Stimulated activated CD8-positive, alpha-beta memory T cell treated with anti-CD3 and anti-CD28 coated beads, Interleukin-4, amount 100 ng/mL, for 4 hours (primary cell): ENCODE measurements at places on chromosomes 3 and 15.

GRCh38 chr15:66834881-66835878 lies 133.1 kb downstream of the SMAD6 start:
- DNase-seq: no peak

- DNase-seq: no peak
Observed at GRCh38 chr3:122325769-122326168, 721 bp downstream of the CSTA start.

DNA sequence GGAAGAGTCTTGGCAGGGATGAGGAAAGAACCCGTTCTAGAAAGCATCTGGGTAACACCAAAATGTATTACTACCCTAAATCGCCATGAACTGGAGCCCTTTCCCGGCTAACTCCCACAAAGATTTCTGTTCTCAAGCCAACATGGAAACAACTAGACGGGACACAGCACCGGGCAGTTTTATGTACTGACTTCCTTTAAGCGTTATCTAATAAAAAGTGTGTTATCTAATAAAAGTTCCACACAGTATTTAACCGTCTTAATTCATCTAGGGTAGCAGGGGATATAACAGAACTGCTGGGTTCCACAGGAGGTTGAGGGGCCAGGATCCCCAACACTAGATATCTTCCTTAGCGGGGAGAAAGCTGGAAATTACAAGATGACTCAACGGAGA lies 347 bp upstream of the C3orf62 start:
- no peak for DNase-seq

GRCh38 chr3:40593351-40593750 lies 68.6 kb downstream of the ZNF621 start:
- no peak for DNase-seq

DNA sequence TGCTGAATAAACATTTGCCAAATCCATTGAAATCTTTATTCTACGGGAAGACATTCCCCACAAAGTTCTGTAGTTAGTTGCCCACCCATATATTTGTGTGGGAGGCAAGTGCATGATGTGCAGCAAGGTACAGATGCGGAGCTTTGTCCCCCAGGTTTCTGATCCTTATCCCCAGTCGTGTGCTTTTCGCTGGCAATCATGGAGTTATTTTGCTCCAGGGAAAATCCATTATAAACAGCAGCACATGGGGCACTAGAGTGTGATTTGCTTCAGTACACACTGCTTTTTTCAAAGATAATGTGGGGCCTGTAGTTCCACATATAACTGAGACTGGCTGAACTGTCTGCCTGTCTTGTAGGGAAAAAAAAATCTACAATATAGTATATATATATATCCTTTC lies 132.1 kb downstream of the FEZF2 start:
- DNase-seq: no peak

- DNase-seq: no peak
Observed at GRCh38 chr3:127137757-127138536, 55.0 kb upstream of the PRR23E start.

DNA sequence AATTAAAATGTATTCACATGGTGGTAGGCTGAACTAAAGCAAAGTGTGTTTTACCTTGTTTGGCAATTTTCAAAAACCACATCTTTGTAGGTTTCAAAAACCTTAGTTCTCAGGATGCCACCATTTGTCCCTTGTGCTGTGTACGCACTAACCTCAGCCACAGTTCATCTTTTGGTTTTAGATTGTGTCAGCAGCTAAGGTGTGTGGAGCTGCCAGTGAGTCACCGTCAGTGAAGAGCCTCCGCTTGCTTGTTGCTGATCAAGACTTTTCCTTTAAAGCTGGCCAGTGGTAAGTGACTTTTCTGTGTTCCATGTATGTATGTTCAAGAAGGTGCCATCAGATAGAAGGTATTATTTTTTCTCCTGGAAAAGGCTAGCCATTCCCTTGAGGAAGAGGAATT lies 21.1 kb downstream of the OXNAD1 start:
- peak; percentile 37 for DNase-seq

DNA sequence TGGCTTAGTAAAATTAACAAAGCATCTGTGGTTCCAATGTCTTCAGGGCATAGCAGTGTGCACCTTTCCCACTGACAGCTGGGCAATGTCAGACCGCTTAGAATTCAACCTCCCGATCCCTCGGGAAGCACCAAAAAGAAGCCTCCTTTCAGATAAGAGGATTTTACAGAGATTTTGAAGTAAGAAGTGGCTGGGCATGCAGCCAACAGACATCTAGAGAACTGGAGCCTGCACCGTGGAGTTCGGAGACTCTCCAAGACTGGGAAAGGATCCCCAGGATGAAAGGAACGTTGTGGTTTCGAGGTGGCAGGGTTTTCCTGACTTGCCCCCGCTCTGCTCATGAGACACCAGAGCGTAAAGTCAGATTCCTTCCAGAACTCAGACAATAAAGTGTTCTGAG lies 5.3 kb downstream of the FAM174B start:
- DNase-seq: no peak

GRCh38 chr15:85580879-85581278 lies 200.5 kb downstream of the AKAP13 start:
- no peak for DNase-seq

- DNase-seq: no peak
Observed at GRCh38 chr3:130992344-130992743, 34.3 kb downstream of the ASTE1 start.

GRCh38 chr15:23857028-23857641 lies 170.0 kb upstream of the NDN start:
- DNase-seq: no peak

GRCh38 chr15:39583596-39584265 lies 2.9 kb downstream of the THBS1 start:
- DNase-seq: no peak

- no peak for DNase-seq
Observed at GRCh38 chr3:25419251-25419650, 8.8 kb upstream of the RARB start.

DNA sequence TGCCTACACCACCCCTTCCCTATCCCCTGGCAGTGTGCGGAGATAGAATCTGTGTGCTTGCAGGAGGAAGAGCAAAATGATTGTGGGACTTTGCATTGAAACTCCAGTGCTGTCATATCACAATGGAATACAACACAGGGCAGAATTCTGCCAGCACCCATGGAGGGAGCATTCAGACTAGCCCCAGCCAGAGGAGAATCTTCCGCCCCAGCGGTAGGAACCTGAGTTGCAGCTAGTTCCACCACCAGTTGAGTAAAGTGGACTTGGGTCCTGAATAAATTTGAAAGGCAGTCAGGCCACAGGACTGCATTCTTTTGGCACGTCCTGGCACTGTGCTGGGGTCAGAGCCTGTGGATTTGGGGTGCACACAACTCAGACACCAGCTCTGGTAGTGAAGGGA lies 27.5 kb downstream of the NCBP2 start:
- DNase-seq: no peak

DNA sequence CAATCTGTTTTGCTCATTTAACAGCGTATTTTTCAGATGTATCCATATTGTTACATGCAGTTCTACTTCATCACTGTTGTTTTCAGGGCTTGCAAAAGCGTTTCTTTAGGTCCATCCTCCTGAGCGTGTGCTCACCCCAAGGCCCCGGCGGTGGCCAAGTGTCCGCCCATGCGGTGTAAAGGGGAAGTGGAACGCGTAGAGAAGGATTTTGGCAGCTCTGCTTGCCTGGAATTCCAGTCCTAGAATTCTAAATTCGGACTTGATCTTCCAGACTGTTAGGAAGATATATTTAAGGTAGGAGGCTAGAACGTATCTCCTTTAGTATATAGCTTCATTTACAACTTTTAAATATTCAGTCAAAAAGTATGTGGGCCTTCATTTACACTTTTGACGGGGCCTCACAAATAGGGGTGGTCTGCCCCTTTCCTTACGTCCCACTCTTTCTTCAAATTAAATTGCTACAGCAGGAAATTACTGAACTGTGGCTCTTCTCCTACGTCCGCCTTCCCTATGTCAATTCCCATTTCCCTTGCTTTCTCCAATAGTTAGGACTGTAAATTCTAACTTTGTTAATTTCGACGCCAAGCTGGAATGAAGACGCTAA lies 609 bp upstream of the TBC1D23 start:
- DNase-seq: no peak

- peak; percentile 15 for DNase-seq
Observed at GRCh38 chr15:44788748-44789147, 52.4 kb downstream of the TRIM69 start.

DNA sequence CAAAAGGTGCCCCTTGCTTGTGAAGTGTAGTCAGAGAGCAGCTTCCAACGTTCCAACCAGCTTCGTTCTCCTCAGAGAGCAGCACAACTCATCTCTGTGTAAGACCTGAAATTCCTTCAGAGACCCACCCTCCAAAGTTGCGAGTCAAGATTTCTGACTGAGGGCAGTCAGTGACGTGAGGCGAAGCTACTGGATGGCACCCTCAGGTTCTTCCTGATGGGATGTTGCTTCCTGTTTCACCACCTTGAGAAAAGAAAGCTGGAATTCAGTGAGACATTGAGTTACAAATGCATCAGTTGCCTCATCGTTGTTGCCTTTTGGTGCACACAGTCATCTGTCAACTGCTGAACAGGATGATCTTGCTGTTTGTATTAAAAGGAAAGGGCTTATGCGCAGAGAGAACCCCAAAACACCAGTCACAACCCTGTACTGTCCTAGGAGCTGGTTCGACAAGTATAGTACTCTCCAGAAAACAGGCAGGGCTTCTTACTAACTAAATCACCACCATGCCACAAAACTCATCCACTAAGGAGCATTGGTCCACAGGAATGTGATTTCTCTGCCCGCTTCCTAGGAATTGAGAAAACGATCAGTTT lies at the start of gene CERS3:
TSS of gene CERS3 (minus strand) at position 118 of the 596 bp plus-strand sequence. CDS start 27,101 bp downstream, outside the sequence.
- DNase-seq: no peak

GRCh38 chr3:1805331-1805730 lies 293.3 kb upstream of the CNTN4 start:
- no peak for DNase-seq

GRCh38 chr3:195162033-195162669 lies 108.8 kb downstream of the XXYLT1 start:
- no peak for DNase-seq

DNA sequence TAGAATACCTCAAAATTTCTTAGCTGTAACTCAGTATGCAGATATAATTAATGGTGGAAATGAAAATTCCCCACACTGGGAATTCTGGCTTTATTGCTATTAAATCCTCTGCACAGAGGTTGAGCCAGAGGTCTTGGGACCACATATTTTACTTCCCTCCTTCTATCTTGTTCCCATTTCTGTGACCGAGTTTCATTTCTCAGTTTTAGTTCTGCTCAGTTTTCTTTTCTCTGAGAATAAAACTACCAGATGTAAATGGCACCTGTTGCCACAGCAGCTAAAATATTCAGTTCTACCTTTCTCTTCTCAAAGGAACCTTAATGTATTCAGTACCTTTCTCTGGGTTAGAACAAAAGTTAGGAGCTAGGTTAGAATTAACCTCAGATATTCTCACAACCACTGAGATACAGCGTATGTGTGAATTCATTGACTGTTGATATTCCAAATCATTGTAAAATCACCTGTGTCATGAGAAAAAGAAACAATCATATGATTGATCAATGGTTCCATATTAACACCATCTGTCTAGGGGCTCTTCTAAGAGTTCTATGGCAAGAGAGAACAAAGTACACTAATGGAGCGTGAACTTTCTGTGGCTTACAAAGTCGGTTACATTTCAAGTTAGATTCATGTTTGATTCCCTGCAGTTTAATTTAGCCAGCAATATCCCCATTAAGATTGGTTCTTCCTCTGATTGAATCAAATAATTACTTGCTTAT lies 374.1 kb downstream of the EFHB start:
- no peak for DNase-seq

GRCh38 chr15:77349666-77350065 lies 70.2 kb downstream of the PEAK1 start:
- DNase-seq: no peak

- DNase-seq: no peak
Observed at GRCh38 chr15:56286213-56286612, 42.5 kb upstream of the RFX7 start.

- no peak for DNase-seq
Observed at GRCh38 chr3:172082269-172082668, 42.9 kb downstream of the FNDC3B start.

- DNase-seq: no peak
Observed at GRCh38 chr3:122679882-122680474, 661 bp upstream of the PARP14 start.

DNA sequence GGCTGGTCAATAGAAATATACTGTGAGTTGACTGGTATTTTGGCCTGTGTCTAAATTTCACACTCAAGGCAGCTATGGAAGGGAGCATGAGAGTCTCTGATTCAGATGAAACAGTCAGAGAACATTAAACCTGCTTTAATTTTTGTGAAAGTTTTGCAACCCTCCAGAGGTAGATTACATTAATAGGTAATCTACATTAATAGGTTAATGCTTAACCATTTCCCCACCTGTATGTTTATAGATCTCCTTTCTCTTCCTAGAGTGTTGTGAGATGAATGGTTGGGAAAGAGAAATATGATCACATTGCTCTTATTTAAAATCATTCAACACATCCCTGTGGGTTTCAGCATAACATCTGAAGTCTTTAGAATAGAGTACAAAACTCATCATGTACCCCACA lies 586.9 kb upstream of the DPPA4 start:
- no peak for DNase-seq

GRCh38 chr3:40309418-40309924 lies at the start of gene EIF1B:
Gene EIF1B (plus strand): TSS chr3:40309707. CDS start chr3:40309942, 235 bp downstream.
- DNase-seq: peak; percentile 96

DNA sequence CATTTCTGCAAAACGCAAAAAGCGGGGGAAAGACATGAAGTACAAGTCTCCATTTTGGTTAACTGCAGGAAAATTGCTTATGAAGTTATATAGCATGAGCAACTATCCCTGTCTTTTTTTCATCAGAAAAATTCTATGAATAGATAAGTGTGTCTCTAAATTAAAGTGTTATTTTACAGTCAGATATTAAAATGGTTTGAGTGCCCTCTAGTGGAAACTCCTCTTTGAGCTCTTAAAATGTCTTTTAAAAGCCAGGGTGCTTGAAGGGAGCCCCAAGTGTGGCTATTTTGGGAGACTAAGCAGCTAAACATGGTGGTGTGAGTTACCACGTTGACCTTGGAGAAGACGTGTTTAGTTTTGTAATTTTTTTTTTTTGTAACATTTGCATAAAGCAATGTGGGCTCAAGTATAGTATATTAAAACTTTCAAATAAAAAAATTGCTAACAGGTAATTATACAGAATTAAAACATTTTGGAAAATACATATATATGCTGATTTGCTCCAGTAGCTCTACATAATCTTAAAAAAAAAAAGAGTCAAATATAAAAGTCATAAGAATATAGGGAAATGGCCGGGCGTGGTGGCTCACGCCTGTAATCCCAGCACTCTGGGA lies 77.2 kb downstream of the PPP2R3A start:
- DNase-seq: no peak

DNA sequence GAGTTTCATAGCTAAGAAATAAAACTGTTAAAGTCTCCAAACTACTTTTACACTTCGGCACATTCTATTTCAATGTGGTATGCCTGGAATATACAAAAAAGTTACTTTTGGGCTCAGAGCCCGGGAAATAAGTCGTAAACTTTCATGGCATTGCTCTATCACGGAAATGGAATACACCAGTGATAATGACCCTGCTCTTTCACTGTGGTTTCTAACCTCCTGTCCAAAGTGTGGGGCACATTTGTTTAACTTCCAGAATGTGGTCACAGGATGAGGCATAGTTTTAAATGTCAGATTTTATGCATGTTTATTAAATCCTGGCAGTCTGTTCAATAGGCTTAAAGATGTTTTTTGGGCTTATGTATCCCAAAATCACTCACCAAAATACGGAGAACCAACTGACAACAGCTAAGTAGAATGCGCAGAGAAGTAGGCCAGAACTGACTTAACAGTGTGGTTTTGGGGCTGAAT lies 5.1 kb downstream of the CXCR6 start:
- DNase-seq: no peak
